ENCODE measurements at places on chromosomes 7 and 10. TPM values are rescaled to one million over a fixed set of nuclear protein-coding genes. Genes with fewer than 3 reads are reported as not detected.
A peak's percentile ranks its signal among the peaks of the same experiment; 100 is the strongest.

PKD2L1 gene
- not detected for total RNA-seq

TAS2R41 gene
- not detected for total RNA-seq

GIMAP7 gene
- total RNA-seq: 102 TPM

LLCFC1 gene
- total RNA-seq: not detected

NPFFR1 gene
- 3.4 TPM for total RNA-seq

DENND2A gene
- 17.8 TPM for total RNA-seq

STEAP1 gene
- 8.2 TPM for total RNA-seq

ATG9B gene
- total RNA-seq: not detected

COL13A1 gene
- total RNA-seq: not detected

EPHA1 gene
- total RNA-seq: not detected

SLC16A9 gene
- 2.3 TPM for total RNA-seq

AP4M1 gene
- 7.2 TPM for total RNA-seq

MAGI2 gene
- total RNA-seq: 20.6 TPM

- DNase-seq: peak; percentile 23
Observed at GRCh38 chr7:1691601-1692514, 21.8 kb downstream of the ELFN1 start.

DNA sequence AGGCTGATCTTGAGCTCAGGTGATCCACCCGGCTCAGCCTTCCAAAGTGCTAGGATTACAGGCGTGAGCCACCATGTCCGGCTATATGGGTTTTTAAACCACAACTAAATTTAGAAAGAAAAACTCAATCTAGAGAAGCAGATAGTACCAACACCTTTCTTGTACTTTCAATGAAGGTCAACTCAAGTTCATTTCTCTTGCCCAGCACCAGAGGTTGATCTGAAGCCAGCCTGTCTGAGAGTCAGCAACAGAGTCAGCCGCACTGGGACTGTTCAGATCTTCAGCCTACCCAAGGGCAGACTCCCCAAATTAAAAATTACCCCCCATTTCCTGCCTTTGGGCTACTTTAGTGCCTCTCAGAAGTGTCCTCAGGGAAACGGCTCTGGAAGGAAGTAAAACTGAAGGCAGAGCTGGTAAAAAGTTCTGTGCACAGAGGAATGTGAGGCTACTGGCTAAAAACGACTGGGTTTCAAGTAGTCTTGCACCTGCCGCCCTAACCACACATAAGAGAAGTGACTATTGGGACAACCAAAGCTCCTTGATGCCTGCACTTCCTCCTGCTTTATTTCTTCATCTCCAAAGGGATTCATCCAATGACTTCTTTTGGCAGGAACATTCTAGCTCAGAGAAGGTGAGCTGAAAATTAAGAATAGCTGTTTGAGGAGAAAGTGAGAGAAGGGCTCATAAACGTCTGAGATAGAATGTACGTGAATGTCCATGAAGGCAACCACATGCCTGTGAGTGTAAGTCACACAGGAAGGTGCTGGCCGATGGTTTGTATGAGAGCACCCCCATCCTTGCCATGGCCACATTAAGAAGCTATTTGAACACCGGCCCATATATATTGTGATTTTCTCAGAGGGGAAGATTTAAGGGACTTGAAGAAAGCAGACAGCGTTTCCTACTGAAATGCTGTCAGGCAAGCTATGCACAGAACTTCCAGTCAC is 142.4 kb upstream of the PRR15 start:
- DNase-seq: no peak

DNA sequence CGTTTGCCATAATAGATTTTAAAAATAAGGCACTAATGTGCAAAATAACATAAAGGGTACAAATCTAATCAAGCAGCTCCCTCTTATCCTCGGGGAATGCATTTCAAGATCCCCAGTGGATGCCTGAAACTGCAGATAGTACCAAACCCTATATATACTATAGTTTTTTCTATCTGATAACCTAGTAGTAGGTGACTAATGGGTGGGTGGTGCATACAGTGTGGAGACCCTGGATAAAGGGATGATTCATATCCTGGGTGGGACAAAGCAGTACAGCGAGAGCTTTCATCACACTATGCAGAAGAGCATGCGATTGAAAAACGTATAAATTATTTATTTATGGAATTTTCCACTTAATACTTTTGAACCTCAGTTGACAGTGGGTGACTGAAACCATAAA is 464.5 kb downstream of the GRID1 start:
- no peak for DNase-seq

DNA sequence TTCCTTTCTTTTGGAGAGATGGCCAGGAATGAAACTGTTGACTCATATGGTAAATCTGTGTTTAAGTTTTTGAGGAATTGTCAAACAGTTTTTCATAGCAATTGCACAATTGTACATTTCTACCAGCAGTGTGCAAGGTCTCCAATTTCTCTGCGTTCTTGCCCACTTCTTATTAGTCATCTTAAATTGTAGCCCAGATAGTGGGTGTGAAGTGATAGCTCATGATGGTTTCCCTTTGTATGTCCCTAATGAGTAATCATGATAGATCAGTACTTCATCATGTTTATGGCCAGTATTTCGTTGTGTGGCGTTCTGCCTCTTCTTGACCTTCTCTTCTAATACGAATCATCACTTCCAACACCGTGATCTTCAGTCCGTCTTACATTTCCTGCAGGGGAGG is 136.3 kb downstream of the DOCK1 start:
- no peak for DNase-seq

GRCh38 chr10:63221950-63222349 is 88.8 kb downstream of the NRBF2 start:
- DNase-seq: no peak

DNA sequence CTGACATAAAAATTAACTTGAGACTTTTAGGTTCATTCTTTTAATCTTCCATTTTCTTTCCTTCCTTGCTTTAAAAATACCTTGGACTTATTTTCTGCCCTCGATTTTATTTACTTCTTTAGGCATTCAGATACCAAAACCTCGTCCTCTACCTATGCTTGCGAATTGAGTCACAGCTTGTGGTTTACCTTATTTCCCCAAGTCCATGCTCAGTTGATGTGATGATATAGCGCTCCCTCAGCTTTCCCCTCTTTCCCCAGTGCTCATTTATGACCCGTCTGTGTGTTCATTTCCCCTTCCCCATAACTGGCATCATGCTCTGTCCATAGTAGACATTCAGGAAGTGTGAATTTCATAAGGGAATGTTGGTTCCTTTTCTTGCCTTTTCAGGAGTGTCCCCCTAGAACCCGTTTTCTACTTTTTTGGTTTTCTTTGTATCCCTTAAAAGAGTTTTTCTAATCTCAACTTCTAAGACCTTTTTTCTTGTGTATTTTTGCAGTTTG is 19.1 kb upstream of the PRKRIP1 start:
- no peak for DNase-seq

DNA sequence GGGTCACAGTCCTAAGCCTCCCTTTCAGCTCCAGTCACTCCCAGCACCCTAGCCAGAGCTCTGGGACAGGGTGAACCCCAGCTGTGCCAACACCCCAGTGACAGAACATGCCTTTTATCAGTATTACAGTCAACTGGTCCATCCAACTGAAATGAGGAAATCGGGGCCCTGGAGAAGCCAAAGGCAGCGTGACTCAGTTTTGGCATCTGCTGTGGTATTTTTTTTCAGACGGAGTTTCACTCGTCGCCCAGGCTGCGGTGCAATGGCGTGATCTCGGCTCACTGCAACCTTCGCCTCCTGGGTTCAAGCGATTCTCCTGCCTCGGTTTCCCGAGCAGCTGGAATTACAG is 3.4 kb upstream of the CLDN15 start:
- no peak for DNase-seq

GRCh38 chr7:119482209-119482608 is 790.8 kb upstream of the KCND2 start:
- DNase-seq: no peak

GRCh38 chr10:46236941-46237681 is 49.7 kb upstream of the ANTXRL start:
- no peak for DNase-seq

DNA sequence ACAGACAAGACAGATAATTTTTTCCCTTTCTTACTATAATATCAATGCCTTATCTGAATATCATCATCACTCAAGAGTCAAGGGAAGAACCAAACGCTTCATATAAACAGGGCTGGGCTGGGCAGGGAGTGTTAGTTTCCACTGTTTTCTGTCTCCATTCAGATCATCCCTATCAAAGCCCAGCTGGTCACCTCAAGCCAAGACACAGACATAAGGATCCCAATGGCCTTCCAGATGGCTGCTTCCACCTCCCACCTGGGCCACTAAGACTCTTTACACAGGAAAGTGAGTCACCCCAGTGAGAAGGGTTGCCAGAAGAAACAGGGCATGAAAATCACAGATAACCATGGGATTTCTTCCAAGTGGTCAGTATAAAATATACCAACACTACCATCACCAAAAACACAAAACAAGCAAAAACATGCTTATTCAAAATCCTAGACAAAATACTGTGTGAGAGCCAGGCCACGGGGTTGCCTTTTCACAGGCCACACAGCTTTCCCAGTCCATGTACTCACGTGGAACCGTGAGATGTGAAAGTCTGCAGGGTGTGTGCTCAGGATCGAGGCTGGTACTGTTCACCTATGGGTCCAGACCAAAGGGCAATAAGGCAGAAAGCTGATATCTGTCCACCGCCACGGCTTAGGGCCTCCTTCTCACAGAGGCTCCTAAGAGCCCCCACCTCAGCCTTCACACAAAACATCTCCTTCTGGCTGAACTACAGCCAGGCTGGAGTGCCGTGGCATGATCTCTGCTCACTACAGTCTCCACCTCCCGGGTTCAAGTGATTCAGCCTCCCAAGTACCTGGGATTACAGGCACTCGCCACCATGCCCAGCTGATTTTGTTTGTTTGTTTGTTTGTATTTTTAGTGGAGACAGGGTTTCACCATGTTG is 5.7 kb downstream of the PRSS1 start:
- DNase-seq: no peak

GRCh38 chr10:48792121-48792520 is 107.4 kb downstream of the WDFY4 start:
- DNase-seq: no peak

GRCh38 chr7:128221929-128222403 is 19.1 kb upstream of the LEP start:
- DNase-seq: no peak

GRCh38 chr10:17423632-17424186 is 30.7 kb downstream of the ST8SIA6 start:
- no peak for DNase-seq

- no peak for DNase-seq
Observed at GRCh38 chr10:112136486-112137153, 46.9 kb downstream of the GPAM start.

DNA sequence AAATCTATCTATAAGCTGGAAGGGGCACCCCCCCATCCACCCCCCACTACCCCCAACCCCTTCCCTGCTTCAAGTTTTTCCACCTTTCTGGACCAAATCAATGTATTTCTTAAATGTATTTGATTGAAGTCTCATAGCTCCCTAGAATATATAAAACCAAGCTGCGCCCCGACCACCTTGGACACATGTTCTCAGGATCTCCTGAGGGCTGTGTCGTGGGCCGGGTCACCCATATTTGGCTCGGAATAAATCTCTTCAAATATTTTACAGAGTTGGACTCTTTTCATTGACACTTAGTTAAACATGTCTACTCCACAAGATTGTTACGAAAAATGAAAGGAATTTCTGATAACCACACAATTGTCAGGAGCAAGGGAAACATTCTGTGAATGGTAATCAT is 215.6 kb downstream of the ADARB2 start:
- DNase-seq: no peak

GRCh38 chr7:150971242-150972022 is 6.7 kb downstream of the KCNH2 start:
- DNase-seq: no peak

DNA sequence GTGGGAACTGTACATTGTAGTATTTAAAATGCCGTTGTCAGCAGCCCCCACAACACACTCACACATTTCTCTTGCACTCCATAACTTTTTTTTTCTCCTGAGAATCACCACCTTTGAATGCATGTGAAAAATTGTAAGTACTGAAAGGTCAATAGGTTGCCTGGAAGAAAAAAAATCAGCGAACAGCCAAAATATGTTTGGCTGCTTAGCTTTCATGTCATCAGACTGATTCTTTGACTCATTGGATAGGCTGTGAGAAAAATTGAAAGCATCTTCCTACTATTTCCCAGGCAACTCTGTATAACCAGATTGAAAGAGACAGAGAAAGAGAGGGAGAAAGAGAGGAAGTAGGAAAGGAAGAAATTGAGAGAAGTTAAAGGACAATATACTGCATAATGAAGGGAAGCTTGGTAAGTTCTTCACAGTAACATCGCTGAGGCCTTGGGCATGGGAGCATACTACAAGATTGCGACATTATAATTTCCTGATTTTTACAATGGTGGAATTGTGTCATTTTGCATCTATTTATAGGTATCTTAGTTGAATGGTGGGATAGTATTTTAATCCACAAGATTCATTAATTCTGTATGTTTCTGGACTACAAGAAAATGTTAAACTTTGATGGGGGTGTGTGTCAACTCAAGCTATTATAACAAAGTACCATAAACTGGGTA is 249.3 kb upstream of the KCND2 start:
- DNase-seq: no peak

GRCh38 chr7:25967278-25968204 is 184.5 kb upstream of the NFE2L3 start:
- DNase-seq: no peak

- no peak for DNase-seq
Observed at GRCh38 chr10:87505366-87506111, 846 bp downstream of the MINPP1 start.

DNA sequence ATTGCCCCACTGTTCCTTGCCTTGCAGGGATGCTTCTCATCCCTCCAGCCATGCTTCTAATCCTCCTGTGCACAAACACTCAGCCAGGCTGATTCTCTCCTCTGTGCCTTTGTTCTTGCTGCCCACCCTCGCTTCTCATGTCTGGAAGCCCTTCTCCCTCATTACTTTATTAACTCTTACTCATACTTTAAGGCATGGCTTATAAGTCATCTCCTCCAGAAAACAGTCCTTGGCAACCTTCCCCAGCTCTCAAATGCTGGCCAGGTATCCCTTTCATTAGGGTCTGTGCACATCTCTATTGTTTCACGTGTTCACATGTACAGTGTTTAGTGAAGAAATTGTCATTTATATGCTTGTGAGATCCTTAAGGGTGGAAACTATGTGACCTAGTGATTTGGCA is 62.9 kb downstream of the ITGB8 start:
- DNase-seq: no peak

- no peak for DNase-seq
Observed at GRCh38 chr10:125124115-125124487, 36.3 kb downstream of the CTBP2 start.
